Cortex of kidney (tissue), 1 donor: ENCODE measurements at places on chromosomes 7 and 10.

DNA sequence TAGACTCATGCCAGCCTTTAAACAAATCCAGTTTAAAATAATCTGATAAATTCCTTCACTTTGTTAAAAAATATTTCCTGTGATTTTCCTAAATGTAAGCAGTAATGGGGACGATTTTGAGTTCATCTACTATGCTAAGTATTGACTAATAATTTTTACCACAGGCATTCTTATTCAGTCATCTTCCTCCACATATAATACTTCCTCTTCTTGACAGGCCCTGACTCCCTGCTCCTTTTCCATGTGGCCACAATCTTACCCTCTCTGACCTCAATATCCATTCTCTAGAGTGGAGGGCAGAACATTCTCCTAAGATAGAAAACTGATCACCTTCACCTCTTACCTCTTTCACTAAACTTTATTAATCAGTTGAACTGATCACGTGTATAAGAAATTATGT is 7.8 kb downstream of the DNAJC2 start:
- no peak for DNase-seq

- DNase-seq, result no peak
These were observed 102.7 kb downstream of the ZWINT start for GRCh38 chr10:56258378-56258777.

- no peak for DNase-seq
These were observed 15.2 kb downstream of the PDGFA start for GRCh38 chr7:504221-505111.

GRCh38 chr10:105681051-105681450 is 1040.0 kb downstream of the SORCS3 start:
- no peak for DNase-seq

DNA sequence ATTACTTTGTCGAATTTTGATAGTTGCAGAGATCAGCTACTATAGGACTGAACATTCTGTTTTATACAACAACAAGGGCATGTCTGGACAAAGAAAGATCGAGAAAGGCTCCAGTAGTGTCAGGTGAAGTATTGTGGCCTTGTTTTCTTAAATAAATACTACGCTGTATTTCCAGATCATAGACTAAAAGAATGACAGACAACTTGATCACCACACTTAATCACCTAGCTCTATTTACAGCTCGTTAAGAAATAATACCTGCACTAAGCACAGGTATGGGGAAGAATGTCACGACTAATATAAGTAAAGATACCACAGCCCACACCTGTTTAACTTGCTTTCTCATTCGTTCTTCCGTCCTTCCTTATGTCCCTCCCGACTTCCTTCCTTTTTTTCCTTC is 269.2 kb downstream of the HGF start:
- DNase-seq, result no peak
